ENCODE measurements at places on chromosomes 3 and 15. TPM values are rescaled to one million over a fixed set of nuclear protein-coding genes. Genes with fewer than 3 reads are reported as not detected.

- no peak overlapping the region for H3K27ac ChIP-seq
- H3K4me3 ChIP-seq = no peak overlapping the region
- H3K36me3 ChIP-seq = no peaks in the 10 kb centered on the region
- H3K4me1 ChIP-seq = no peaks in the 10 kb centered on the region
- H3K27me3 ChIP-seq = no peaks in the 10 kb centered on the region
Observed at GRCh38 chr3:189410522-189410921, 220.7 kb upstream of the TP63 start.

Gene MRPL3
- 52.5 TPM for total RNA-seq

DNA sequence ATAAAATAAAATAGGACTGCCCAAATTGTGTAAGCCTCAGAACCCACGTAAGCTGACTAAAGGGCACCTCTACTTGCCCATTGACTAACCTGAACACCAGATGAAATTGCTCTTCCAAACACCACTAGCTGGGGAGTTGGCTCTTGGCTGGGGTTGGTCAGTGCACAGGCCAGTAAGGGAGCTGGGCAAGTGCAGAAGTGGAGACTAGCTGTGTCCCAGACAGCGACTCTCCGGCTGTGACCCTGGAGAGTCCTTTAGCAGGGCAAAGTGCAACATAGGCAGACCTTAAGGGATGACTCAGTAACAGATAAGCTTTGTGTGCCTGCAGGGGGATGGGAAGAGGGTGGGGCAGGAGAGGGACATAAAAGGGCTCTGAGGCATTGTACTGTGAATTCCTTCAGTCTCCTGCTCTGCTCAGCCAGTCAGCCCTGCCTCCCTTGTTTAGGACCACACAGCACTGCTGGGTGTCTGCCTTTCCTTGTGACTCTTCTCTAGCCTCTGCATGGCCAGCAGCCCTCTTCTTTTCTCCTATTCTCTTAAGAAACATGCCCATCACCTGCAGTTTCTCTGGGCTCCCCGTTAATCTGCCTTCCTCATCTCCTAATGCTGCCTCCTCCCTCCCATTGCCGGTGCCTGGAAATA lies 13.2 kb downstream of the NR1I2 start:
- H3K27me3 ChIP-seq = no peaks in the 10 kb centered on the region
- no peak overlapping the region for H3K27ac ChIP-seq
- no peaks in the 10 kb centered on the region for H3K36me3 ChIP-seq
- H3K4me1 ChIP-seq = no peaks in the 10 kb centered on the region
- no peak for DNase-seq

DNA sequence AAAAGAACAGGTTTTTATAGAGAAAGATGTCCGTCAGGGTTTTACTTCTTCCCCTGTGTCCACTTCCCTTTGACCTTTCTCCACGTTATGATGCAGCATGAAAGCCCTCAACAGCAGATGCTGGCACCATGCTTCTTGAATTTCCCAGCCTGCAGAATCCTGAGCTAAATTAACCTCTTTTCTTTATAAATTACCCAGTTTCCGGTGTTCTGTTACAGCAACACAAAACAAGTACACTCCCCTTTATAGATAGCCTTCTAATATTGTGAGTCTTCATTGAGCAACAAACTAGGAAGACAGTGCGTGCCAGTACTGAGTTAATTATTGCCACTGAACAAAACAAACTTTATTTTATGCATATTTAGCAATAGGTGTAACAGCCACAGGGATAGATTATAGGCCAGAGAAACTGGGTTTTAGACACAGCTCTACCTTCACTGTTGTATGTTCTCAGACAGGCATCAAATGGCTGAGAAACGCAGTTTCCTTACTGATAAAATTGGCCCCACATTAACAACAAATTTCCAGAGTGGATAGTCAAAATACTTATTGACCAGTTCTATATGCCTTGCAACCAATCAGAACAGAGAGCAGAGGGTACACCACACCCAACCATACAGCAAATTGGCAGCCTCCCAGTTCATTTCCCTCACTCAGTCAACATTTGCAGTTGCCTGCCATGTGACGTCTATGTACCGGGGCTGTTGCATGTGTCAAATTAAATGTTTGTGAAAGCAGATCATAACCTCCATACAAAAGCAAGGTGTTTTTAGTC lies 14.4 kb upstream of the TBL1XR1 start:
- H3K27me3 ChIP-seq = no peaks in the 10 kb centered on the region
- H3K36me3 ChIP-seq = no peaks in the 10 kb centered on the region
- peaks cover 4% of the 10 kb centered on the region for H3K4me1 ChIP-seq
- H3K27ac ChIP-seq = no peak overlapping the region
- no peak for DNase-seq
- no peak overlapping the region for H3K4me3 ChIP-seq

DNA sequence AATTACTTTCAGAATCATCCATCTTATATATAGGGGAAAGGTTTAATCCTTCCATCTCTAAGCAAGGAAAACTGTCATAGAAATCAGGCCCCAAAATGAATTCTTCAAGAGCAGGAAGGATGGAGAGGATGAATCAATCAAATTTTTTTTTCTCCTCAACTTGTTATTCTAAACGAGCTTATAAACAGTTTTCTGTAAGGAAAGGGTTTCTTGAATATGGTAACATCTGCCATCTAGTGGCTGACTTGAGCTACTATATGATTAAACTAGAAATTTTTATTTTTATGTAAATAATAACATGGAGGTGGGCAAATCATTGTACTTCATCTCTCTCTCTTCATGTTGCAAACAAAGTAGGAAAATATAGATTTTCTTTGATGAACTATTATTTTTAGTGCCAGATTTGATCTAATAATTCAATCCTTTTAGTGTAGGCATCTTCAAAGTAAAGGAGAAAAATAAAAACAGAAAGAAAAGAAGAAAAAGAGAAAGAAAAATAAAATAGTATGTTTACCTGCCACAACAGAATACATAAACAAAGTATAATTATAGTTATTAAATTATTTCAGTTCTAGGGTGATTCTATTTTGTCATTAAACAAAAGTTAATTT lies 146.6 kb downstream of the SERPINI1 start:
- no peak overlapping the region for H3K27ac ChIP-seq
- H3K36me3 ChIP-seq = no peaks in the 10 kb centered on the region
- H3K4me3 ChIP-seq = peak overlapping the region; percentile 41
- DNase-seq = no peak
- no peaks in the 10 kb centered on the region for H3K4me1 ChIP-seq
- no peaks in the 10 kb centered on the region for H3K27me3 ChIP-seq

Gene MFGE8
- total RNA-seq = 1,647 TPM

Gene KLHL40
- total RNA-seq = not detected

Gene MITF
- total RNA-seq = 28.4 TPM

DNA sequence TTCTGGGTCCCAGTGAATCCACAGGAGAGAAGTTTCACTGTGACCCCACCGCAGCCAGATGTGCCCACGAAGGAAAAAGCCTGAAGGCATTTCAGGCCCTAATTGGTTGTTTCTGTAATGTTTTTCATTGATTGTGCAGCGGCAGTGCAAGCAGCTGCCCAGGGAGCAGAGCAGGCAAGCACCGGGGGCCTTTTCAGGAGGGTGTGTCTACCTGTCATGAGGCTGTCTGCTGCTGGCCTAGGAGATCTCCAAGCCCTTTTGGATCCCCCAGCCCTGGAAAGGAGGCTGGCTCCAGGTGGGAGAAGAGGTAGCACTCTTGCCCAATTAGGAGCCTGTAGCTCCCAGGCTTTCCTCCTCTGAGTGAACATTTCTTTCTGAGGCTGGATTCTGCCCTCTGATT lies 108.8 kb downstream of the EPHB1 start:
- DNase-seq = no peak
- no peaks in the 10 kb centered on the region for H3K4me1 ChIP-seq
- H3K36me3 ChIP-seq = no peaks in the 10 kb centered on the region
- no peaks in the 10 kb centered on the region for H3K27me3 ChIP-seq

DNA sequence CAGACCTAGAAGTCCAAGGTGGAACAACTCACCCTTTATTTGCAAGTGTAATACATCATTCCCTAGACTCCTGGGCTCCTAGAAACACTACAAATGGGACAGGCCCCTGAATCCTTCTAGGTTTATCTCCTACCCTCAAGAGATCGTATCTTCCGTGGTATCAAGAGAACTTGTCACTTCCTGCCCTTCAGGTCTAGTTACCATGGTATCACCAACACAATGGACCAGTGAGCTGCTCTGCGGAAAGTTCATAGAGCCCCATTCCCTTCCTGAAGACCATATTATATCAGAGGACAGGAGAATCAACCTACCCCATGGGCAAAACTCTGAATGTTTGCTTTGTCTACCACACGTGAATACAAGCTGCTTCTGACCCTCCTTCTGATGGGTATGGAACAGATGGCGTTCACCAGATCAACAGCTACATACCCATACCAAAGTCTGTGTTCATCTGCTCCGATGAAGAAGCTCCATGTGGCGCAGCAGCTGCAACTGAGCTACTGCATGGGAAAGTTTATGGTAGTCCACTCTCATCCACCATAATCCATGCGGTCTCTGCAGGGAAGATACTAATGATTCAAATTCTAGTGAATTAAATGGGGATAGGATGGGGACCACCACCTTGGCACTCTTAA lies 84.6 kb upstream of the KLF13 start:
- H3K4me3 ChIP-seq = no peak overlapping the region
- H3K36me3 ChIP-seq = no peaks in the 10 kb centered on the region
- no peak for DNase-seq
- no peak overlapping the region for H3K27ac ChIP-seq
- H3K27me3 ChIP-seq = no peaks in the 10 kb centered on the region

Gene GP9
- total RNA-seq = not detected

- no peaks in the 10 kb centered on the region for H3K27me3 ChIP-seq
- no peaks in the 10 kb centered on the region for H3K4me1 ChIP-seq
- H3K4me3 ChIP-seq = no peak overlapping the region
- no peak for DNase-seq
- H3K36me3 ChIP-seq = no peaks in the 10 kb centered on the region
- H3K27ac ChIP-seq = no peak overlapping the region
Observed at GRCh38 chr15:38424101-38424552, 29.8 kb upstream of the FAM98B start.

DNA sequence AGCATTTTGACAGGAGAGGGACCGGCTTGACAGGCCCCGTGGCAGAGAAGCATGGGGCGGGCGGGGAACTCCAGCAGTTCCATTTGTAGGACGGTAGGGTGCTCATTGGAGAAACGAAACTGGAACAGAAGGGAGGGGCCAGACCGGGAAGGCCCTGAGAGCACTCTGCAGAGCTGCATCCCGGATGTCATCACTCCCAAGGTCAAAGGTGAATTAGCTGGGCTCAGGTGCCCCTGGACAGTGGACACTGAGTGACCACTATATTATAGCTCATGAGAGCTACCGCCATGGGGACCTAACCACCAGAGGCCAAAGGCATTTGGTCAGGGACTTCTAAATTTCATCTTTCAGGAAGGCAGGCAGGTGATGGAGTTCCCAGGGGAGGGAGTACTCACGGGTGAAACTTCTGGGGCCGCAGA lies 7.3 kb downstream of the CSRNP1 start:
- H3K27ac ChIP-seq = no peak overlapping the region
- H3K36me3 ChIP-seq = peaks cover 11% of the 10 kb centered on the region
- peaks cover 10% of the 10 kb centered on the region for H3K4me1 ChIP-seq
- no peak overlapping the region for H3K4me3 ChIP-seq
- DNase-seq = no peak

Gene MUC13
- total RNA-seq = 0.18 TPM

GRCh38 chr3:101940521-101941317 lies 91.4 kb downstream of the NFKBIZ start:
- H3K4me1 ChIP-seq = no peaks in the 10 kb centered on the region
- no peaks in the 10 kb centered on the region for H3K36me3 ChIP-seq
- no peaks in the 10 kb centered on the region for H3K27me3 ChIP-seq
- DNase-seq = peak; percentile 78

Gene FBXO40
- total RNA-seq = 0.13 TPM

Gene IGSF10
- 7.7 TPM for total RNA-seq
